Naive thymus-derived CD8-positive, alpha-beta T cell (primary cell): ENCODE measurements at places on chromosomes 1 and 21.

GRCh38 chr1:247362153-247362552 lies 30.5 kb upstream of the ZNF496 start:
- DNase-seq = no peak

- DNase-seq = no peak
Measured at GRCh38 chr1:227869279-227869842, 53.9 kb downstream of the PRSS38 start.

- peak; percentile 76 for DNase-seq
Measured at GRCh38 chr1:39657923-39658485, 13.9 kb downstream of the NT5C1A start.

- DNase-seq = no peak
Measured at GRCh38 chr1:226863446-226863845, 7.0 kb upstream of the PSEN2 start.

DNA sequence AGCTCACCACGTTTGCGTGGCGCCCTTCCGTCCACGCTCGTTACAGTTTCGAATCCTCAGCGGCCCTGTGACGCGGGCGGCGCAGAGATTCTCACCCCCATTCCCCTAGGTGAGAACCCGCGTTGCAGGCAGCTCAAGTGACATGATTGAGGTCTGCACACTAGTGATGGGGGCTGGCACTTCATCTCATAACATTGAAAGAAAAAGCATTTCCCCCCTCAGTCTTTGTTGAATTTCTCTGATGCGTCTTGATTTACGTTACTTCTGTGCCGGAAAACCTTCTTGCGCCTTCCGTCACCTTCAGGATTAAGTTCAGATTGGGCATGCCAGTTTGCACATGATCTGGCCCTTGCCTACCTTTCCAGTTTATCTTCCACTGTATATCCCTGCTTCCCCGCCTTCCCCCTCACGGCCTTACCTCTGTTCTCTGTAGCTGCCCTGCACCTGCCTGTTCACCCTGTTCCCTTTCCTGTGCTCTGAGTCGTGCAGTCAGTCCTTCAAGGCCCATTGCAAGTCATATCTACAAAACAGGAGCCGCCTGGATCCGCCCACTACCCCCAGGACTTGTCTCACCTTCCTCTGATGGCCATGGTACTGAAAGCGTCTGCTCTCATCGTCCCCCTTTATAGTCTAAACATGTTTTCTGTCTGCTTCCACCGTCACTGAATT lies 1.1 kb downstream of the CTPS1 start:
- peak; percentile 35 for DNase-seq

DNA sequence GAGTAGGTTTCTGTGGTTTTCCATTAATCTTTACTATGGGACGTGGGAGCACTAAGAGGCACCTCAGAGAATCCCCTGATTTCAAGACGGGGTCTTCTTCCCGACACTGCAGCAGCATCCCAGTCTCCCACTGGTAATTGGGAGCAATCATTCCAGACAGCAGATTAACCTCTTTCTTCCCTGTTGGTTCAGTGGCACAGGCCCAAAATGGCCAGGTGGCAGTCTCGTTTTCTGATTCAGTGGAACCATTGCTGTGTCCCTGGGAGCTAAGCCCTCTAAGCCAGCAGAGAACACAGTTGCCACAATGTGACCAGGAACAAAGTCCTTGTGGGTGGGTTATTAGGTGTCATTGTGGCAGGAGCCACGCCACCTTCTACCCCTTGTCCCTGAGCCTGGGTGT lies 342.1 kb downstream of the MATN1 start:
- no peak for DNase-seq

GRCh38 chr1:225767634-225768540 lies 9.7 kb upstream of the SRP9 start:
- no peak for DNase-seq
